ENCODE measurements at places on chromosomes 13 and 19. TPM values are rescaled to one million over a fixed set of nuclear protein-coding genes. Genes with fewer than 3 reads are reported as not detected.

GRCh38 chr13:111330066-111330610, 9.7 kb downstream of the TEX29 start:
- no peaks in the 10 kb centered on the region for H3K4me1 ChIP-seq
- H3K27me3 ChIP-seq: no peaks in the 10 kb centered on the region
- H3K36me3 ChIP-seq: no peaks in the 10 kb centered on the region
- DNase-seq: no peak

Gene COX7A1
- not detected for total RNA-seq

Gene IFNL1
- not detected for total RNA-seq

GRCh38 chr13:109779074-109779473, 7.3 kb downstream of the IRS2 start:
- peaks cover 32% of the 10 kb centered on the region for H3K36me3 ChIP-seq
- H3K27me3 ChIP-seq: no peaks in the 10 kb centered on the region
- DNase-seq: peak; percentile 51
- H3K4me1 ChIP-seq: peaks cover 90% of the 10 kb centered on the region
- peak overlapping the region; percentile 75 for H3K27ac ChIP-seq

DNA sequence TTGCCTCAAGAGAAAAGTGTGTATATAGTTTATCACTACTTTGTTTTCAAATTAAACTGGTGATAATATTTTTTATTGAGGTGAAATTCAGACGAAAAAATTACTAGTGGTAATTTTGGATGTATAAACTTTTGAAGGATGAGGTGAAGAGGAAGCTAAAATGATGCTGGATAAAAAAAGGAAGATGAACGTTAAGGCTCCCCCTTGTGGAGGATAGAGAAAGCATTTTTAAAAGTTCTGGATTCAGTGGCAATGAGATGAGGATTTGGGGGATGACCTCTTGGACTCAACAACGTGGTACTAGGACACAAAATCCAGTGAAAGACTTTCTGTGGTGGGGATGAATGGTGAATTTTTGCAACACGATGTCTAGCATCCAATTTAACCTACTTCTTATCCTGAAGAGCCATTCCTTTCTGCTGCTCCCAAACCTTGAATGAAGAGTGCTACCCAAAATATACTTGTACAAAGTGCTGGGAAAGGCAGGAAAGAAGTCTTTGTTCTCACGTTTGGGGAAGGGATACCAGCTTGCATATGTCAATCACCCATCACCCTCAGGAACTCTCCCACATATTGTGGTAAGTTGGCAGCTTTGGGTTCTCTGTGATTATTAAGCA, 7.3 kb upstream of the SIGLEC5 start:
- H3K4me1 ChIP-seq: no peaks in the 10 kb centered on the region
- H3K4me3 ChIP-seq: no peak overlapping the region
- DNase-seq: no peak
- no peaks in the 10 kb centered on the region for H3K36me3 ChIP-seq

DNA sequence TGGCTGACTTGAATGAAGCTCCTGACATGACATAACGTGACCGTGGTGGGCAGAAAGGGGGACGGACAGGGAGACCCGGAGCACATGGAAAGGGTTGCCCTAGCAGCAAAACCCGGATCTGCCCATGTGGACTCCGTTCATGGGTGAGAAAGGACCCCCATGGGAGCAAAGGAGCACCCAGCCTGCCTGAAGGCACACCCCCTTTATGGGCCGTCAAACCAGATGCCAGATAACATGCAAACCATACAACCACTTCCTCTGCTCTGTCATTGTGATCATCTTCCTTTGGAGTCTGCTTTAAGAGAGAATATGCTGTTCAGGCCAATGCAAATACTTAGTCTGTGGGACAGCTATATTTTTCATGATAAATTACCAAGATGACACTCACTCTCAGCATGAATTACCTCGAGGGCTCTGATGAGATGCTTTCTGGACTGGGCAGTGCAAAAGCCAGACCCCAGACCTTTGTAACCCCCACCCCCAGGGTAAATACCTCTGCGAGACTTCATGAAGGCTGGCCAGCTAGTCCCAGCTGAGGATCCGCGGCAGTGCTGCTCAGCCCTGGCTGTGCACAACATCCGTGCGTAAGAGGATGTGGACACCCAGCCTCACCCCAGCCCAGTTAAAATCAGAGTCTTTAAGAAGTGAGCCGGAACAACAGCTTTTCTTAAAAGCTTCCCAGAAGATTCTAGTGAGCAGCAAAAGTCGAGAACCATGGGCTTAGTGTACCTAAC, 126.6 kb downstream of the USP12 start:
- H3K4me1 ChIP-seq: no peaks in the 10 kb centered on the region
- H3K36me3 ChIP-seq: no peaks in the 10 kb centered on the region
- H3K27me3 ChIP-seq: no peaks in the 10 kb centered on the region
- H3K27ac ChIP-seq: no peak overlapping the region

Gene ERVK3-1
- 93.6 TPM for total RNA-seq

DNA sequence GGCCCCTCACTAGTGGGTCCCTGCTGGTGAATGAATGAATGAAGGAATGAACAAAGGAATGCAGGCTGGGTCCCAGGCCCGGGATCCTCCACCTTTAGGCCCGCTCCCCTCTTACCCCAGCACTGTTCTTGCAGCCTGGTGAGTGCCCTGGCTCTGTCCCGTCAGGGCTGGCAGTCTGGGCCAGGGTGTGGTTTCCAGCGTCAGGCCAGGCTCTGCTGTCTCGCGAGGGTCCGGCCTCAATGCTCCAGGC, 317 bp downstream of the LYL1 start:
- H3K27ac ChIP-seq: peak overlapping the region; percentile 96
- H3K36me3 ChIP-seq: peaks cover 16% of the 10 kb centered on the region
- peaks cover 84% of the 10 kb centered on the region for H3K4me1 ChIP-seq
- DNase-seq: no peak
- H3K27me3 ChIP-seq: no peaks in the 10 kb centered on the region
- H3K4me3 ChIP-seq: peak overlapping the region; percentile 44

DNA sequence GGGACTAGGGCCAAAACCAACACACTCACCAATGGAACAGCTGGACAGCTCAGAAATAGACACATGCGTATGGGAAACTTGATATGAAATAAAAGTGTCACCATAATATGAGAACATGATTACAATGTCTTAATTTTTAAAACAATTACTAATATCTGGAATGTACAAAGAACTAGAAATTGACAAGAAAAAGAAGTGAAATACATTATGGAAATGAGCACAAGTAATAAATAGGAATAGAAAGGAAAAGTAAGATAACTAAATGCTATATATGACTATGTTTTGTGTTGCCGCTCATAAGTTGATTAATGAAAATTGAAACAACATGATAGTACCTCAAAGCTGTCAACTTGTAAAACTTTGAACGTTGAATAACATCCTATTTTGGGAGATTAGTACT, 801.1 kb downstream of the SLITRK5 start:
- no peaks in the 10 kb centered on the region for H3K36me3 ChIP-seq
- no peak overlapping the region for H3K27ac ChIP-seq
- H3K27me3 ChIP-seq: no peaks in the 10 kb centered on the region
- H3K4me3 ChIP-seq: no peak overlapping the region

GRCh38 chr19:51978882-51979281, 7.8 kb downstream of the ZNF350 start:
- H3K27ac ChIP-seq: no peak overlapping the region
- no peak for DNase-seq
- peaks cover 94% of the 10 kb centered on the region for H3K36me3 ChIP-seq
- H3K27me3 ChIP-seq: no peaks in the 10 kb centered on the region
- no peaks in the 10 kb centered on the region for H3K4me1 ChIP-seq

- H3K27ac ChIP-seq: no peak overlapping the region
- peaks cover 4% of the 10 kb centered on the region for H3K36me3 ChIP-seq
These were observed 37.6 kb upstream of the SHKBP1 start for GRCh38 chr19:40539070-40539469.

Gene ZNF584
- not detected for total RNA-seq

DNA sequence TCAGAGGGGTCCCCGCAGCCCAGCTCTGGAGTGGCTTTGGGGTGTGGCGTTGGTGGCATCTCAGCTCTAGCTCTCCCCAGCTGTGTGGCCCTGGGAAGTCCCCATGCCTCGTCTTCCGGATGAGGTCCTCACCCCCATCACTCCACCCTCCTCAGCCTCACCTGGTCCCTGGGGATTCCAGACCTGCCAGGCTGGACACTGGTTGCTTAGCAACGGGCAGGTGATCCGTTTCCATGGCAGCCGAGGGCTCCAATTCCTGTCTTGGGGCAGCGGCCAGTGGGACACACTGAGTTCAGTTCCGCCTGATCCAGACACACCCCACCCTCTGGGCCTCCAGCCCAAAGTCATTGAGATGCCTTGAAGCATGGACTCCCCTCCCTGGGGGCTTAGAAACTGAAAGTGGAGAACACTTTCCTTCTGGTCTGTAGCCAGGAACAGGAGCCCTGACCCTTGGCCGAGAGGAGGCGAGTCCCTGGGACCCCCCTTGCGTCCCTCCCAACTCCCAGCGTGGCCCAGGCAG, 7.7 kb upstream of the MISP start:
- H3K4me1 ChIP-seq: no peaks in the 10 kb centered on the region
- H3K36me3 ChIP-seq: peaks cover 8% of the 10 kb centered on the region
- H3K27me3 ChIP-seq: peaks cover 7% of the 10 kb centered on the region

Gene SMIM24
- 4.0 TPM for total RNA-seq

GRCh38 chr13:30477346-30478195, 11.8 kb upstream of the HMGB1 start:
- no peak overlapping the region for H3K4me3 ChIP-seq
- H3K27me3 ChIP-seq: no peaks in the 10 kb centered on the region
- H3K27ac ChIP-seq: no peak overlapping the region
- H3K4me1 ChIP-seq: peaks cover 5% of the 10 kb centered on the region
- H3K36me3 ChIP-seq: no peaks in the 10 kb centered on the region
- DNase-seq: no peak

GRCh38 chr19:40262422-40262821, 22.7 kb downstream of the AKT2 start:
- no peak overlapping the region for H3K27ac ChIP-seq
- no peaks in the 10 kb centered on the region for H3K4me1 ChIP-seq
- DNase-seq: no peak
- H3K36me3 ChIP-seq: peaks cover 36% of the 10 kb centered on the region
- H3K27me3 ChIP-seq: no peaks in the 10 kb centered on the region

DNA sequence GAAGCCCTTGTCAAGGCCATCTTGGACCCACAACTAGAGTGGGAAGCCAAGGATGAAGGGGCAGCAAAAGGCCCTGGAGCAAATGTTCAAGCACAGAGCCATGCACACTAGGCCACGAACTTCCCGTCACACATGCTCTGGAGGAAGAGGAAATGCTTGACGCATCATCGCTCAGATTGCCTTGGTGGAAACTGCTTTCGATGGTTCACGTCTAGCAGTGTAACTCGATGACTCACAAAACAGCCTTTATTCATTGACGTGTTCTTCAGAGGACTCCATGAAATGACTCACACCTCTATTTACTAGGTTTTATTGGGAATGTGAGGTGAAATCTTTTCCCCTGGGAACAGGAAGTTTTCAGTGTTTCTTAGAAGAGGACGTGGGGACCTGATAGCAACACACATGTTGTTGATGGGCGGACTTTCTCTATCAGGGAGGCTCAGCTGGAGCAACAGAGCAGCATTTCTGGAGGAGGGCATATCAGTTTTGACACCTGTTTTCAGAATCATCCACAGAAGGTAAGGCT, 79.8 kb upstream of the FLT1 start:
- DNase-seq: no peak
- H3K4me3 ChIP-seq: no peak overlapping the region
- H3K36me3 ChIP-seq: no peaks in the 10 kb centered on the region
- H3K27me3 ChIP-seq: no peaks in the 10 kb centered on the region
- H3K4me1 ChIP-seq: no peaks in the 10 kb centered on the region

DNA sequence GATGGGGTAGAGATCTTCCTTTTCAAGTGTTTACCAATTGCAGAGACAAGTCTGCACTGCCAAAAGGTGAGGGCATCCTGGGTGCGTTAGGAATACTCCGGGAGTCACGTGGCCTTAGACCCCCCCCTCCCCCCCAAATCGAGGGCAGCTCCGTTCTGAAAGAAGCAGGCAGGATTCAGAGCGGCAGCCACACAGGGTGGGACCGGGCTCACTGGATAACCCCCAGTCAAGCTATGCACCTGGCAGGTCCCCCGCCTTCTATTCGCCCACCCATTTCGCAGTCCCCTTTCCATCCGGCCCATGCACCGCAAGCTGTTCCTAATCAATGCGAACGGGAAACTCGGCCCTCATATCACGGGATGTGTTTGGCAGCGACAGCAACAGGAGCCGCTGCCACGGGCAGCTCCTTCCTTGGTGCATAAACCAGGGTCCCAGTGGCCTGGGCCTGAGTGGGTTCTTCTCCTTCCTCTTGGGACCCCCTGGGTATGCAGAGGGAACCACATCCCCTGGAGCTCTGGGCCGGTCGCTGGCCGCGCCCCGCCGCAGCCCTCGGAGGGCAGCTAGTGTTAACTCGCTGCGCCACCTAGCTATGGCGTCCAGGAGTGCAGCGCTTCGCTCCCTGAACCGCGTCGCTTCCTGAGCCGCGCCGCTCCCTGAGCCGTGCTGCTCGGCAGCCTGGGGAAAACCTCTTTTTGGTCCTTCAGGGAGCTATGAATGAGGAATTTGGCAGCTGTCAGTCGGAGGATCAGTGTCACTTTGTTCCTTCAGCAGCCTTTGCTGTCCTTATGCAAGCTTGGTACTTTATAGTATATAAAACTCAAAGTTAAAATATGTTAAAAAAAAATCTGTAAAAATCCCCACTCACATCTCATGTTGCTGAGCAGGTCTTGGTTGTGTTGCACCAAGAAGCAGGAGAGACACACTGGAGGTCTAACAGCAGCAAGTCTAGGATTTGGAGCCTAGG, 41.4 kb downstream of the LYL1 start:
- peak overlapping the region; percentile 45 for H3K4me3 ChIP-seq
- H3K4me1 ChIP-seq: peaks cover 73% of the 10 kb centered on the region
- H3K27ac ChIP-seq: peak overlapping the region; percentile 59
- DNase-seq: peak; percentile 95

GRCh38 chr13:95209109-95209508, 92.1 kb downstream of the ABCC4 start:
- H3K36me3 ChIP-seq: peaks cover 42% of the 10 kb centered on the region
- no peak overlapping the region for H3K4me3 ChIP-seq

DNA sequence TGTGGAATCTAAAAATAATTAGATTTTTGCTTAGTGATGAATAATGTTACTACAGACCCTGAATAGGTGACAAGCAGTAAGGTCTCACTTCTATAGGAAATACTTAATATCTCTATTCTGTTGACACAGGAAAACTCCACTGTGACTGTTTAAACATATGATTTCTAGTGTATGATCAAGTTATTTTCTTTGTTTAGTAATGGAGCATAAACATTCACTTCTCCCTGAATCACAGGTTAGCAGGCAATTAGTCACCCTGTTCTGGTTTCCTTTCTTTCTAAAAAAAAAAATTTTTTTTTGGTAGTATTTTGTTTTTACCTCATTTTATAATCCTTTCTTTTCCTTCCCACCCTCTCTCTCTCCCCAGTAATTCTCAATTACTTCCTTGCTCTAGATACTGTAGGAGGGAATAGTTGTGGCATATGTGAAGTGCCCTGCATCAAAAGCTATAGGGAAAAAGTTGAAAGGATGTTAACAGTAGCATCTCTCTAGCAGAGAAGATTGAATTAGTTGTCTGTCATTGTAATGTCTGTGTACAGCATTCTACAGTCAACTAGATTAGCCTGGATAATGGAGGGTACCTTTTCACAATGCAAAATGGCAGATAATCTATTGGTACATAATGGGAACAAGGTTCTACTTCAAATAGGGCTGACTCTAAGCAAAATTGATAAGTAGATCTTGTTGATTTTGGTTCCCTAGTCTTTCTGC, 3.5 kb downstream of the HS6ST3 start:
- DNase-seq: no peak
- no peak overlapping the region for H3K27ac ChIP-seq
- H3K36me3 ChIP-seq: no peaks in the 10 kb centered on the region
- H3K4me1 ChIP-seq: peaks cover 35% of the 10 kb centered on the region
- peaks cover 56% of the 10 kb centered on the region for H3K27me3 ChIP-seq
- H3K4me3 ChIP-seq: no peak overlapping the region

- no peak overlapping the region for H3K27ac ChIP-seq
- H3K27me3 ChIP-seq: no peaks in the 10 kb centered on the region
- H3K36me3 ChIP-seq: peaks cover 99% of the 10 kb centered on the region
- DNase-seq: no peak
- H3K4me3 ChIP-seq: no peak overlapping the region
These were observed 20.2 kb downstream of the C19orf44 start for GRCh38 chr19:16516381-16516780.
